ENCODE measurements at places on chromosomes 2 and 18.

DNA sequence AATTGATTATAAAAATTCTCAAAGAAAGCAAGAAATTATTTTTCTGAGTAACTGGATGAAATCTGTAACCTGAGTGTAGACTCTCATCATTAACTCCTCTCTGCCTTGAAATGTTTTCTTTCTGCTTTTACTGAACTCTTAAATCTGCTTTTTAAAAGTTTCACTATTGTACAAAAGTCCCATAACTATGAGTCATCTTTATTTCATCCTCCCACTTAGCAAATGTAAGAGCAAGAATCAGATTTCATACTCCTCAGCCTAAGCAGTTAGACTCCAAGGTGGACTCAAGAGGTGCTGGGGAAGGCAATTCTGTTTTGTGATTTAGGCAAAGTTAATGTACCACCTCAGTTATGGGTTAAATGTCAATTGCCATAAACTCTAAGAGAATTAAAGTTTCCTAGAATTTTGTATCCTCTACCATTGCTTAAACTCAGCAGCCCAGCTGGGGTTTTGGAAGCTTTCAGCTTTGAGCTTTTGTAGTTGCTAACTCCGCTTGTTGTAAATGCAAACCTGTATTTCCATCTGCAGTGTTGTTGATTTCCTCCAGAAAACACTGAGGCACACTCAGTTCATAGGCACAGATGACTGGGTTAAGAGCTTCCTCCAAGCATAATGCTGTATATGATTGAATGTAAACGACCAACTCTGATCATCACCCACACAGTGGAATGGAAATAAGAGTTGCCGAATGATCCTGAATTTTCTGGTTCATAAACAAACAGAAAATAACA, 268.8 kb downstream of the ARHGAP15 start:
- no peak for DNase-seq

DNA sequence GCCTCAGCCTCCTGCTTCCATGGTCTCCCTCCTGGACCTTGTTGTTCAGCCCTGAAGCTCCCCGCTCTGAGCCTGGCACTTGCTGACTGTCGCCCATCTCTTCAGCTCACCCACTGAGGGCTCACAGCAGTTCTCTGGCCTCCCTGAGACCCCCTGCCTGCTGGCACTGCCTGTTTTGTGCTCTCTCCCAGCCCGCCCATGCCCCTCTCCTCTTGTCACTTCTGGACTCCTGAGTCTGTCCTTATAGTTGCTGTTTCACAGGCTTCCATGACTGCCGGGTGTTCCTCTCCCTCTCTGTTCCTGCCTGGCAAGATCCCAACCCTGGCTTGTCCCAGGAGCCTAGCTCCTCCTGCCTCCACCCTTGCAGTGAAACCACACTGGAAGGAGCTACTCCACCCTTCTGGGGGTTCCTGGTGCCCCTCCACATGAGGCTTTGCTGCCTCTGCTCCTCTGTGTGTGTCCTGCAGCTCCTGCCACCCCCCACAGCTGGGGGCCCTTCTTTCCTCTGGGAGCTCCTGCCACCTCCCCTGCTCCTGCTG, 110.6 kb downstream of the CEP192 start:
- no peak for DNase-seq

- DNase-seq, result no peak
Measured at GRCh38 chr2:167833294-167833693, 414.1 kb downstream of the STK39 start.

DNA sequence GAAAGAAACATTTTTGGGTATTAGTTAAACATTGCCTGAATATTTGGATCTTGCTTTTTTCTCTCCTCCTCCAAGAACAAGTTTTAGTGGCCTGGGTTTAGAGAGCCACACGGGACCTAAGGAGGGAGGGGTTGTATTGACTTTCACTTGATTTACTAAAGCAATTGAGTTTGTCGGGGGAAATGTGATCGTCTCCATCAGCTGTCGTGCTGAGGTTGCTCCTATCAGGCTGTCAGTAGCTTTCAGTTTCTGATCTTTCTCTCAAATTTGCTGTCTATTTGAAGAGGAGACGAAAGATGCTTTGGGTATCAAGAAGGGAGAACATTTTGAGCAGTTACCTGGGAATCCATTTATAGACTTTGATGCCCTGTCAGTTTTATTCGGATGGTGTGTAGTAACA, 106.0 kb downstream of the SETBP1 start:
- DNase-seq, result no peak

DNA sequence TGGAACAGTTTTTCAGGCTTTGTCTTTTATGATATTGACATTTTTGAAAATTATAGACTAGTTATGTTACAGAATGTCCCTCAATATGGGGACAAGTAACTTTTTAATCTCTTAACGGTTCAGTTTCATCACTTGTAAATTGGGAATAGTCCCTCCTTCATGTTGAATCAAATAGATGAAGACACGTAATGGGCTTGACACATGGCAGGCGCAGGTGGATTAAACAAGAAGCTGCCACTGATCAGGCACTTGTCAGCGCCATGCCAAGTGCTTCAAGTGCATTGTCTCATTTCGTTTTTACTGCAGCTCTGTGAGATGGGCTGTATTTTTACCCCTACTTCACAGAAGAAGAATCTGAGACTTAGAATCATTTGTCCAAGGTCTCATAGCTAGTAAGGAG, 9.5 kb upstream of the SMAD4 start:
- DNase-seq, result no peak

DNA sequence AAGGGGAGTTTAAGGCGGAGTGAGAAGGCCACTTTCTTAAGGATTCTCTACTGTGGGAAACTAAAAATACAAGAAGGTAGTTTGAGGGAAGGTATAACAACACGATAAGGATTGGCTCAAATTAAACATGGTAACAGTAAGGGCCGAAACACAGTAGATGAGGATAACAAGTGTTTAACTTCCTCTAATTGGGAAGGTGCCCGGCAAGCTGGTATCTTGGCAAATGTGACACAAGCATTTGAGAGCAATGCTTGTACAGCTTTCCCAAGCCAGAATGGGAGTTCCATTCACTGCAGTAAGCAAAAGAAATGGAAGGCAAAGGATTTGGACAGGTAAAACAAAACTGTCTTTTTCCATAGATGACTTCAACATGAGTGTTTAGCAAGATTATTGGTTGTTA, 19.8 kb downstream of the USP40 start:
- no peak for DNase-seq

DNA sequence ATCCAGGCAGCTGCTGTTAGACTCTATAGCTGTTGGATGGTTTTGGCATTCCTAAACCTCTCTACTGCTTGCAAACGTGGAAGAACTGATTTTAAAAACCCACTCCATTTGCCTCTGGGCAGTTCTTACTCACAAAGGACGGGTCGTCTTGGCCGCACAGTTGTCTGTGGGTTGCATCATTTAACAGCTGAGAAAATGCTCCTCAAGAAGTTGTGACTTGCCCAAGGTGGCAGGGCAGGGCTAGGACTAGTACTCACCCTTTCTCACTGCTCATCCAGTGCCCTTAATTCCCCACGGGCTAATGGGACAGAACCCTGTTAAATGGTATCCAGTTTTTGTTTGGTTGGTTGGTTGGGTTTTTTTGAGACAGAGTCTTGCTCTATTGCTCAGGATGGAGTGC, 997 bp upstream of the DRC1 start:
- no peak for DNase-seq

DNA sequence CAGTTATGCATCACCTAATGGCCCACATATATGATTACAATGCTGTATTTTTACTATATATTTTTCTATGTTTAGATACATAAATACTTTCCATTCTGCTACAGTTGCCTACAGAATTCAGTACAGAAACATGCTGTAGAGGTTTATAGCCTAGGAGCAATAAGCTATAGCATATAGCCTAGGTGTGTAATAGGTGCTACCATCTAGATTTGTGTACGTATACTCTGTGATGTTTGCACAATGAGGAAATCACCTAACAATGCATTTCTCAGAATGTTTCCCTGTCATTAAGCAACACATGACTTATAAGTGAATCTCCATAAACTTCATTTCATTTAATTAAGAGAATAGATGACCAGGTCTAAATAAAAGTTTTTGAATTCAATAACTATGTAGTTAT, 43.5 kb downstream of the SLC38A11 start:
- no peak for DNase-seq

Data from activated CD8-positive, alpha-beta memory T cell treated with anti-CD3 and anti-CD28 coated beads, Interleukin-2, amount 50 U/mL, for 48 hours (primary cell).